ENCODE measurements at places on chromosomes 3 and 15. TPM values are rescaled to one million over a fixed set of nuclear protein-coding genes. Genes with fewer than 3 reads are reported as not detected.

IMPG2 gene
- 0.14 TPM for total RNA-seq

CASR gene
- total RNA-seq, result not detected

NRROS gene
- total RNA-seq, result 22.0 TPM

FETUB gene
- not detected for total RNA-seq

PLXND1 gene
- 1.6 TPM for total RNA-seq

GRCh38 chr3:182390421-182390820 is 402.9 kb upstream of the ATP11B start:
- no peaks in the 10 kb centered on the region for H3K4me1 ChIP-seq
- H3K27ac ChIP-seq, result no peak overlapping the region

- no peak overlapping the region for H3K4me3 ChIP-seq
- no peak overlapping the region for H3K27ac ChIP-seq
- H3K4me1 ChIP-seq, result no peaks in the 10 kb centered on the region
- H3K36me3 ChIP-seq, result no peaks in the 10 kb centered on the region
- no peaks in the 10 kb centered on the region for H3K27me3 ChIP-seq
- no peak for DNase-seq
Observed at GRCh38 chr3:192054881-192055280, 593.9 kb downstream of the PYDC2 start.

- no peak overlapping the region for H3K4me3 ChIP-seq
- H3K36me3 ChIP-seq, result no peaks in the 10 kb centered on the region
- no peaks in the 10 kb centered on the region for H3K4me1 ChIP-seq
- DNase-seq, result no peak
Observed at GRCh38 chr15:93762036-93762435, 469.3 kb upstream of the MCTP2 start.

DNA sequence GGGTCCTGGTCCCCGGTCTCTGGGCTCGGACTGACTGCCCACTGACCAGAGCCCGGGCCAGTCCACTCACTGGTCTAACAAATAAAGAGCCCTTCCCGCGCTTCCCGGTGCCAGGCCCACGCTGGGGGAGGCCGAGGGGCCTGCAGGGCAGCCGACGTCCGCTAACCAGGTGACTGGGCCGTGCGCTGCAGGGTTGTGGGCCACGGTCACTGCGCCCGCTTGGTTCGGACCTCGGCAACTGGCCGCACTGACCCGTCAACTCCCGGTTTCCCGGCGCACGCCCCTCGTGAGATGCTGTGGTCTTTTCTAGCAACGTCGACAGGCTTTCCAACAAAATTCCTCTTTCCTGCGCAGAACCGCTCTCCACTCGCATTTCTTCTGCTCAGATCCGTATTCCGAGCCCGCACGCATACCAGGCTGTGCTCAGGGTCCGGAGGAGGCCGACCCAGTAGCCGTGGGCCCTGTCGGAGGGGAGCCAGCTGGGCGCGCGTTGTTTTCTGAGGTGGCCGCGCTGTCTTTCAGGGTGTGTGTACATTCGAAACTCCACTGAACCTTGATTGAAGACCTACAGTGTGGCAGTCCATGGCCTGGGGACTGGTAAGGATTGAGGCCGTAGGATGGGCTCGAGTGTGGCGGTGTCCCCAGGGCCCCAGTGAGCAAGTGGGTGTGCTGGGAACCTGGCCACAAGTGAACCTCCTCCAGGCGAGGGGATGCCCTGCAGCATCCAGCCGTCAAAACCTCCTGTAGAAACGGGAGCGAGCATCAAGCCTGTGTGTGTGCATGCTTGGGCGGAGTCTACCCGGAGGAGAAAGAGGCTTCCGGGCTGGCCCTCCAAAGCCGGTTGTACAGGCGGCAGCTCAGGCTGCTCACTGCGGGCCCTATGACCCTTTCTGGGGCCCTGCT is 875 bp upstream of the NT5DC2 start:
- peak overlapping the region; percentile 81 for H3K4me3 ChIP-seq
- H3K27me3 ChIP-seq, result peaks cover 3% of the 10 kb centered on the region
- peaks cover 35% of the 10 kb centered on the region for H3K4me1 ChIP-seq
- peak overlapping the region; percentile 48 for H3K27ac ChIP-seq
- peaks cover 23% of the 10 kb centered on the region for H3K36me3 ChIP-seq
- no peak for DNase-seq
